Fibroblast of skin of right biceps (primary cell): ENCODE measurements at places on chromosomes 4 and X.

DNA sequence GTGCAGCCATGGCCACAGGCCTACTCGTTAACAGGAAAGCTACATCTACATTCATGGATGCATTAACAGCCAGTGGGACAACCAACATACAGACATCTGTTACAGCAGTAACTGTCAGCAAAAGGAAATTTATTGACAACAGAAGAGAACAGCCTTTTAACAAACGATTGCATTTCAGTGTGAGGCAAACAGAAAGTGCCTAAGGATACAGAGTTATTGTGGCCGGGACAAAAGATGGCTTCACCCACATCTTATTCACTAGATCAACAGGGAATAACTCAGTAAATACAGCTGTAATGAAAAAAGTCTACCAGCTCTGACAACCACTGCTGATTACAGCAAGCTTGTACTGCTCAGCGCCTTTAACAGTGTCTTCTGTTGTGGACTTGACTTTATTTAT is 61.5 kb upstream of the TBL1X start:
- no peak for DNase-seq

GRCh38 chrX:23890933-23891332 is 16.8 kb downstream of the APOO start:
- no peak for DNase-seq

DNA sequence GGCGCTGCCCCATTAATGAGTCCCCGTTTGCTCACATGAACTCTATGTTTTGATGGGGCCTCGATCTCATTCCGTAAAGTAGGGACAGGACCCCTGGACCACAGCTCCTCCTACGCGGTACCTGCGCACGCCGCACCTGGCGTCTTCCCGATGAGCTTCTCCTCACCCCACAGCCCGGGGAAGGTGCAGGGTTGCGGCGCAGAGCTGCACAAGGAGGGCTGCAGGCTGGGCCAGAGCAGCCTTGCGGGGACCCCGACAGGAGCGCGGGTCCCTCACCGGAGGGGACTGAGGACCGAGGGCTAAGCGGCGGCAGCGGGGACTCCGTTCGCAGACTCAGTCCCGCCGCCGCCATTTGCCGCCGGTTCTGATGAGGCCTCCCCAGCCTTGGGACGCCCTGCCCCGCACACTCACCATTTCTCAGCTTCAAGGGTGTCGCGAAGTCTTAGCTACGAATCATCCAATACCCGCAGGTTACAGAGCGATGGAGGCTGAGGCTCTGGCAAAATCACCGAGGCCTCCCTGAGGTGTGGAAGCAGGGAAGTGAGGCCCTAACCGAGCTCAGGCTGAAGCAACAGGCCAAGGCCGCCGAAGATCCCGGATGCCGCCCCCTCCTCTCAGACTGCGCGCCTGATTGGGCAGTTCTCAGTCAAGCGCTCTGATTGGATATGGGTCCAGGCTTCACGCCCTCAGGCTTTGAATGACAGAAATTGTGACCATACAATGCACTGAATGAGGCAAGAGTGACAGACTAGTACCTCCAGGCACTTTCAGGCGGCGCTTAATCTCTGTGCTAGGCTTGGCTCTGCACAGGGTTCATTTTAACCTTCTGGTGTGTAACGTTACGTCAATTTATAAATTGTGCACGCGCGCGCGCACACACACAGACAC is 25.1 kb downstream of the ZNF721 start:
- peak; percentile 100 for DNase-seq

DNA sequence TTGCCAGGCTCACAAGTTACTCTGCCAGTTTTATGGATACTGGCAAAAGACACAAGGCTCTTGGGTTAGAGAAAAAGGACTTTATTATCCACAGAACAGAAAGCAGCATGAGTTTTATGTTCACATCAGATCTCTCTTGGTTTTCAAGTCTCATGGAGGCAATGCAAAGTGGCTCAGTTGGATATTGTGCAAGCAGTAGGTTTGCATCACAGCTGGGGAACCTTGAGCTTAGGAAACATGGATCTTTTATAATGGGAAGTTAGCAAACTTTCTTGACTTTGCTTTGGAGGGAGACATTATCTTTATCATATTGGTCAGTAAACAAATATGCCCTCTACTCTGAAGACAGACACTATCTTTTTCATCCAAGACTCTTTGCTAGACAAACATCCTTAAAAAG is 109.2 kb upstream of the GRPR start:
- DNase-seq = no peak

DNA sequence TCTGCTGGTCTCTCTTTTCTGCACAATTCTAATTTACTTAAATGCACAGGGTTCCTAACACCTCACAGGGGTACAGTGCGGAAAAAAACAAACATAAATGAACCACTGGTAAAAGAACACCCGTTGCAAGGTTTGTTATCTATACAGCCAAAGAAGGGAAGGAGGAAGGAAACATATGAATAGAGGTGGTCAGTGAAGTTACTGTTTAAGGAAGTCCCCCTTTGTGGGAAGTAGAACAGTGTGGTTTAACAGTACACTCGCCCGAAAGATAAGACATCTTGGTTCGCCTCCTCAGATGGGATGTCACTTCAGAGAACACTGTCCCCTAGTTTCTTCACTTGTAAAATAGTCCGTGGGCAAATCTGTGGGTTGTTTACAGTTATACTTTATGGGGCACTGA is 57.5 kb downstream of the TEC start:
- DNase-seq = no peak

GRCh38 chr4:2771264-2771663 is 15.1 kb upstream of the TNIP2 start:
- DNase-seq = no peak

DNA sequence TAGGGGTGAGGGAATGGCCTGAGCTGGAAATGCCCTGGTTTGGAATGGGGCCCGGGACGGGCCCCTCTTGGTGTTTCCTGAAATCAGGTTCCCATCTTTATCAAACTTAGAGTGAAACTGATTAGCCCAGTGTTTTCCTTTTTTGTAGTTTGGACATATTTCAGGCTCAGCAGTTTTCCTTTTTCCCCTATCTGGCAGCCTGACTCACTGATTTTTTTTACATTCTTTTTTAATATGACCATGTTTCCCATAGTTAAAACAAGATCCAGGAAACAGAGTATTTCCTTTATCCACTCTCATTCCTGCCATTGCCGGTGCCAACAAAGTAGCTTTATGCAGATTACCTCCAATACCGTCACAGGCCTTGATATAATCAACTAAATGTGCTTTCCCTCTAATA is 20.5 kb upstream of the C4orf17 start:
- no peak for DNase-seq

GRCh38 chr4:152708796-152709195 is 29.0 kb upstream of the TMEM154 start:
- DNase-seq = no peak

DNA sequence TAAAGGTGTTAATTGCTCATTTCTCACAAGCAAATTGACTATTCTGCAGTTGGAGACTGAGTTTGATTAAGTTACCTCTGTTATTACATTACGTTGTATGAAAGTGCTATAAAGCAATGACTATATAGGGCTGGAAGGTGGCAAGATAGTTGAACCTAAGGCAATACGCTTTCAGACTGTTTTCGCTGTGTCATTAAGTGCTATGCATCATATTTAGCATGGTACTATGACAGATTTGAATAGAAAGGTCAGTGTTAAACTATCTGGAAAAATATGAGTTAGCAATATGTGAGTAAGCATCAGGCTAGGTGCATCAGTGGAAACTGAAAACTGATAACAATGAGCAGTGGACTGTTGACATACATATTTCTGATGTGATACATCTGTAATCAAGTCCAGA is 206.0 kb upstream of the ARHGAP24 start:
- no peak for DNase-seq

DNA sequence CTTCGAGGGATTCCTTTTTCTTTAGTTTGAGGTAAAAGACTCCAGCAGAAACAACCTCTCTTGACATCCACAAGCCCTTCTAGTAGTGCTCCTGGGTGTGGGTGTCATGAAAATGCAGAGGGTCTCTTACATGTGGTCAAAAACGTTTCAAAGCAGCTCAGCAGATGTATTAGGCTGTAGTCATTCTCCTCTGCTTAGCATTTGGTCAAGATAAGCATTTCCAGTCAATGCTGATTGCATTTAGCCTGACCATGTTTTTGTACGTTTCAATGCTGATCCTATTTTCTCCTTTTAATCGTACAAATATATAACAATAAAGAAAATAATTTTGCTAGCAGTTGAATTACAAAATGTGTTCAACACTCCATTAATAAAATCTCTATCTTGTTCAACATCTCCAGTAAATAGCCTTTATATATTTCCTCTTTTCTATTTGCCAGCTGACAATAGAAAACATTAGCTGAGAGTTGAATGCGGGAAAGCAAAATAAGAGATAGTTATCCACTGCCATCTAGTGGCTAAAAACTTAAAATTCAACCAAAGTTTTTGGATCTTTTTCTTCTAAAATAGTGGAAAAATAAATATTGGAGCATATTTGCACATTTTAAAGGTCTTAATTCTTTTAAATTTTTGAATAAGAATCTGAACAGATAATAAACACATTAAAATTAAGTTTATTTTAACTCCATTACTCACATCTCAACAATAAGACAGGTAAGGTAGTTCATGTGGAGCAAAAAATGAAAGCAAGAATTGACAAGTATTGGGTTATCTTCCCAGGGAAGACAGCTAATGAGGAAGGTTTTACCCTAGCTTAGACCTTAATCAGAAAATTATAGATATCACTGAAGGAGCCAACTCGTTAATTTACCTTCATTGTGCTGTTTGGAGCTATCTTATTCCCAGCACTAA is 15.2 kb upstream of the PACRGL start:
- DNase-seq = peak; percentile 17
